NCI-H1694 (cell line): ENCODE measurements at places on chromosomes 13 and 19.
A peak's percentile ranks its signal among the peaks of the same experiment; 100 is the strongest.

- no peak for DNase-seq
Measured at GRCh38 chr19:46896076-46896794, 35.4 kb downstream of the ARHGAP35 start.

GRCh38 chr13:44231786-44232516 lies 141.7 kb upstream of the SERP2 start:
- DNase-seq: no peak

- DNase-seq: no peak
Measured at GRCh38 chr13:19766591-19766990, 16.2 kb downstream of the PSPC1 start.

DNA sequence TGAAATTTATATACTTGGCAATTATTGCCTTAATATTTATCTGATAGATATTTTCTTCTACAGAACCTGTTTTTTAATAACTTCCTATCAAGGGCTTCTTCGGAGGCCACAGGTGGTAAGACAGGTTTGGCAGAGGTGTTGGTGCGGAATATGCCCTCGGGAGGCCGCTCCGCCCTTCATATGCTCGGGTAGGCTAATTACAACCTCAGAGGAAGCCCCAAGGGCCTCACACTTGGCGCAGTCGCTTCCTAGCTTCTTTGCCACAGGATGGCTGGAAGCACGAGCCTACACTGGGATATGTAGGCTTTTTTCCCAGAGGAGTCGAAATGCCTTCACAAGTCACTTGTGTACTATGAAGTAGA lies 68.8 kb downstream of the LMO7 start:
- no peak for DNase-seq

- no peak for DNase-seq
Measured at GRCh38 chr13:59521549-59521948, 642.2 kb downstream of the DIAPH3 start.

DNA sequence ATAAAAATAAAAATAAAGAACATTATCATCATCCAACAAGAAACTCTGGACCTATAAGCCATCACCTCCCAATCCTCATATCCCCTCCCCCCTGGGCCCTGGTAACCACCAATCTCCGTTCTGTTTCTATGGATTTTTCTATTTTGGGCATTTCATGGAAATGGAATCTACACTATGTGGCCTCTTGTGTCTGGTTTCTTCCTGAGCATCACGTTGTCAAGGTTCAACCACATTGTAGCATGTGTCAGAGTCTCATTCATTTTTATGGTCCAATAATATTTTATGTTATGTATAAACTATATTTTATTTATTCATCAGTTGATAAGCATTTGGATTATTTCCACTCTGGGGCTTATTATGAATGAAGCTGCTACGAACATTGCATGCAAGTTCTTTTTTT lies 26.9 kb downstream of the SULT2B1 start:
- no peak for DNase-seq

GRCh38 chr19:30719189-30719998 lies 347.2 kb downstream of the ZNF536 start:
- DNase-seq: no peak

DNA sequence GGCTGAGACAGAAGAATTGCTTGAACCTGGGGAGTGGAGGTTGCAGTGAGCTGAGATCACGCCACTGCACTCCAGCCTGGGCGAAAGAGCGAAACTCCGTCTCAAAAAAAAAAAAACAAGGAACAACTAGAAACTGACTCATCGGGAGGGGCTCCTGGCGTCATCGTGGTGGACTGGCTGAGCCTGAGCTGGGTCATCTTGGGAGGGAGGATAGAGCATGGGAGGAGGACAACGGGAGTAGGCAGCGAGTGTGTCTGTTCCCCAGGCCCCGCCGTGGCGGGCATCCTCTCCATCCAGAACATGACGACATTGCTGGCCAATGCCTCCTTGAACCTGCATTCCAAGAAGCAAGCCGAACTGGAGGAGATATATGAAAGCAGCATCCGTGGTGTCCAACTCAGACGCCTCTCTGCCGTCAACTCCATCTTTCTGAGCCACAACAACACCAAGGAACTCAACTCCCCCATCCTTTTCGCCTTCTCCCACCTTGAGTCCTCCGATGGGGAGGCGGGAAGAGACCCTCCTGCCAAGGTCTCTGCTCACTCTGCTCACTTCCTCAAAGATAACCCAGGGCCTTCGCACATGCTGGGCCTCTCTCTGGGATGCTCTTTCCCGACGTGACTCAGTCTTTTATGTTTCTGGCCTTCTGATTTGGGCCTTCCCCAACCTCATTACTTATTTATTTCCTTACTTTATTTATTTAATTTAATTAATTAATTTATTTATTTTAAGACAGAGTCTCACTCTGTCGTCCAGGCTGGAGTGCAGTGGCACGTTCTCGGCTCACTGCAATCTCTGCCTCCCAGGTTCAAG lies 16.6 kb downstream of the DDX39A start:
- DNase-seq: no peak

DNA sequence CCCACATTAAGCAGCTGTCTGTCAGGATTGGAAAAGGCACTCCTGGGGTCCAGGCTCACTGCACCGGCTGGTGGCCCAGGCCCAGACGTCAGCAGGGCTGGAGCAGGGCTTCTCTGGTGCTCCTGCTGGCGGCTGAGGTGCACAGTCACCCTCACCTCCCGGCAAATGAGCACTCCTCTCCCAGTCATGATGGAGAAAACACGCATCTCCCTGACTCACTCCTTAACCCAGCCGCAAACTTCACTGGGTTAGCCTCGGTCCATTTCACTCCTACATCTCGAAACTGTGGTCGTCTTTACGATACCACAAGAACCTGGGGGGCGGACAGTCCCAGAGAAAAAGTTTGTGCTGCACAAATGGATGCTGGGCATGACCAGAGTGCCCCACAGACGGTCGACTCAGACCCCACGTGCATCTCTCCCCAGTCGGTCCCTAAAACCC lies 3.3 kb upstream of the RASA3 start:
- DNase-seq: no peak

DNA sequence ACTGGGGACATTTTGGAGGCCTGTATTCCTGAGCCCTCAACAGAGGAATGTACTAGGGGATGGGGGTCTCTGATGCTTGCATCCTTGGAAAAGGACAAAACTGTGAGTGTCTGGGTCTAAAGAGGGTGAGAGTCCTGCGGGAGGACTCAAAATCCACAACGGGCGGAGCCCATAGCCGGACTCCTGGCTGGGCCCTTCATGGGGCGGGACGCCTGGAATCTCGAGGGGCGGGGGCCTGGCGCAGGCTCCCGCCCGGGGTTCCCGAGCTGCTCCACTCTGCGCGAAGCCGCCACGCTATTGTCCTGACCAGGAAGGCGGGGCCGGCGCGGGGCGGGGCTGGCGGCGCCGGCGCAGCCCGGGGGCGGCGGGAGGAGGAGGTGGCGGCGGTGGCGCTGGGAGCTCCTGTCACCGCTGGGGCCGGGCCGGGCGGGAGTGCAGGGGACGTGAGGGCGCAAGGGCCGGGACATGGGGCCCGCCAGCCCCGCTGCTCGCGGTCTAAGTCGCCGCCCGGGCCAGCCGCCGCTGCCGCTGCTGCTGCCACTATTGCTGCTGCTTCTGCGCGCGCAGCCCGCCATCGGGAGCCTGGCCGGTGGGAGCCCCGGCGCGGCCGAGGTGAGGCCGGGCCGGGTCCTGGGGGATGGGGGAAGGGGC lies at the start of gene APLP1:
Gene APLP1 (plus strand): TSS at position 403 of the 651 bp plus-strand sequence. CDS start 63 bp downstream, at position 466.
- DNase-seq: peak; percentile 24

GRCh38 chr19:8615024-8615423 lies 4.5 kb upstream of the ADAMTS10 start:
- no peak for DNase-seq

DNA sequence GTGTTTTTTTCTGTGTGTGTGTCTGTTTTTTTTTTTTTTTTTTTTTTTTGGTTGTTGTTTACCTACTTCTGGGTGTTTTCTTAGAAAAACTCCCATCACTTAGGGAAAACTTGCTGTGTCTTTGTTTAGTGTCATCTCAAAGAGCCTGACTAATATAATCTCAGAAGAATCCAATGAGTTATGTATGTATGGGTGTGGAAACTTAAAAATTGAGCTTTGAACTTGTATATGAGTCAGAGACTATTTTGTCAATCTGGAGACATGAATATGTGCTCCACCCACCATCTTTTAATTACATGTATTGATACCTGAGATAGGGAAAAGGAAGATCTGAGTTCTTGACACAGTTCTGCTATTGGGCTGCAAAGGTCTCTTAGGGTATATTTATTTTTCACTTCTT lies 140.7 kb upstream of the SPRY2 start:
- no peak for DNase-seq

GRCh38 chr13:28531077-28531844 lies 36.3 kb upstream of the FLT1 start:
- peak; percentile 7 for DNase-seq

GRCh38 chr13:42388326-42388725 lies 116.4 kb downstream of the AKAP11 start:
- DNase-seq: no peak

GRCh38 chr13:85419611-85420010 lies 379.6 kb downstream of the SLITRK6 start:
- no peak for DNase-seq

GRCh38 chr13:110826861-110827672 lies 87.8 kb downstream of the ANKRD10 start:
- no peak for DNase-seq

DNA sequence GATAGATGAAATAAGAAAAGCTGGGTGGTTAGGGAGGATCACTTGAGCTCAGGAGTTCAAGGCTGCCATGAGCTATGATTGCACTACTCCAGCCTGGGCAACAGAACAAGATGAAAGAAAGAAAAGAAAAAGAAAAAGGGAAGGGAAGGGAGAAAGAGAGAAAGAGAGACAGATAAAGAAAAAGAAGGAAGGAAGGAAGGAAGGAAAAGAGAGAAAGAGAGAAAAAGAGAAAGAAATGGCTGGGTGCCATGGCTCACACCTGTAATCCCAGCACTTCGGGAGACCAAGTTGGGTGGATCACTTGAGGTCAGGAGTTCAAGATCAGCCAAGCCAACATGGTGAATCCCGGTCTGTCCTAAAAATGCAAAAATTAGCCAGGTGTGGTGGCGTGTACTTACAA lies 21.1 kb downstream of the TEX101 start:
- DNase-seq: no peak

DNA sequence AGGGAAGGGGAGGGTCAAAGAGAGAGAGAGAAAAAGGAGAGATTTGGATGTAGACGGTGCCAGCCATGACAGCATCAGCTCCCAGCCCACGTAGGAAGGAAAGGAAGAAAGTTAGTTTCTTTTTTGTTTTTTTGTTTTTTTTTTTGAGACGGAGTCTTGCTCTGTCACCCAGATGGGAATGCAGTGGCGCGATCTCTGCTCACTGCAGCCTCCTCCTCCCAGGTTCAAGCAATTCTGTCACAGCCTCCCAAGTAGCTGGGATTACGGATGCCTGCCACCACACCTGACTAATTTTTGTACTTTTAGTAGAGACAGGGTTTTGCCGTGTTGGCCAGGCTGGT lies 27.6 kb downstream of the ELL start:
- DNase-seq: no peak

DNA sequence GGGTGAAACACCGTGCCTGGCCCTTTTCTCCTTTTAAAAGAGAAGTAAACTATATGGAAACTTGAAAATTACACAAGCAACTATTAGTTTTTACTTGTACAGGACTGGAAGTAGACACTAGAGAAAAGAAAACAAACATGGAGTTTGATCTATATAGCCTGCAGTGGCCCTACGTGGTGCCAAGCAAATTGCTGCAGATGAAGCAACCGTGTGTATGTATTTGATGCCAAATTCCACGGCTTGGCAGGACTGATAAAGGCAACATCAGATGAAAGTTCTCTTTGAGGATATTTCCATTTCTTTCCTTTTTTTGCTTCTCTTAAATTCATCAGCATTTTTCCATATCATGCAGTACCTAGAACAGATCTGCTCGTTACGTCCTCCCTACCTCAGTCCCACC lies 49.8 kb downstream of the ATP8A2 start:
- DNase-seq: no peak
